H4 (cell line): ENCODE measurements at places on chromosomes 4 and X.

- DNase-seq, result no peak
These were observed 127.6 kb upstream of the SH3RF1 start for GRCh38 chr4:169398316-169398715.

GRCh38 chr4:176262243-176262642 is 6.8 kb downstream of the ASB5 start:
- no peak for DNase-seq

- no peak for DNase-seq
These were observed 874.0 kb upstream of the AGA start for GRCh38 chr4:178316211-178316610.

GRCh38 chr4:112170451-112170993 is 25.3 kb downstream of the FAM241A start:
- peak; percentile 88 for DNase-seq

DNA sequence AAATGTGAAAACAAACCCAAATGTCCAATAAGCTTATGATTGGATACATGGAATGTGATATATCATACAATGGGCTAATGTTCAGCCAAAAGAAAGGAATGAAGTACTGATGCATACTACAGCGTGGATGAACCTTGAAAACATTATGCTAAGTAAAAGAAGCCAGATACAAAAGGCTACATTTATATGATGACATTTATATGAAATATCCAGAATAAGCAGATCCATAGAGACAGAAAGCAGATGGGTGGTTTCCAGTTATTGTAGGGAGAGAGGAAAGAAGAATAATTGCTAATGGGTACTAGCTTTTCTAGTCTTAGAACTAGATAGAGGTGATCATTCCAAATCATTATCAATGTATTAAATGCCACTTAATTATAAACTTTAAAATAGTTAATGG is 801.3 kb downstream of the IL1RAPL1 start:
- no peak for DNase-seq
